CD4-positive, alpha-beta T cell treated with Interferon gamma for 1 hour (primary cell): ENCODE measurements at places on chromosomes 16 and 17.
A peak's percentile ranks its signal among the peaks of the same experiment; 100 is the strongest.

- DNase-seq: peak; percentile 49
These were observed 192.7 kb downstream of the RPTOR start for GRCh38 chr17:80737106-80738019.

DNA sequence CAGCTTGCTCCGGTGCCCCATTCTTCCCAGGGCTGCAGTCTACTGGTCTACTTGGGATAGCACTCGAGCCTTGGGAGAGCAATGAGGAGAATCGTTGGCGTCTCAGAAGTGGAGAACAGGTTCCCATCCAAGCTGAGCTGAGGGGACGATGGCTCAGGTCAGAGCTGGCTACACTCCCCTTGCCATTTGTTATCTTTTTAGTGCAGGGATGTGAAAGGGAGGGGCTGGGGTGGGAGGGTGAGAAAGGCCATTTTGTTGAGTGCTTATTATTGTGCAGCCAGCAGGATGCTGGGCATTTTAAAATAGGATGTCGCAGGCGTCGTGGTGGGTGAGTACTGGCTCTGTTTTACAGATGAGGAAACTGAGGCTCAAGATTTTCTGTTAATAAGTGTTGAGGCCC lies 410.8 kb downstream of the SNX29 start:
- DNase-seq: no peak

DNA sequence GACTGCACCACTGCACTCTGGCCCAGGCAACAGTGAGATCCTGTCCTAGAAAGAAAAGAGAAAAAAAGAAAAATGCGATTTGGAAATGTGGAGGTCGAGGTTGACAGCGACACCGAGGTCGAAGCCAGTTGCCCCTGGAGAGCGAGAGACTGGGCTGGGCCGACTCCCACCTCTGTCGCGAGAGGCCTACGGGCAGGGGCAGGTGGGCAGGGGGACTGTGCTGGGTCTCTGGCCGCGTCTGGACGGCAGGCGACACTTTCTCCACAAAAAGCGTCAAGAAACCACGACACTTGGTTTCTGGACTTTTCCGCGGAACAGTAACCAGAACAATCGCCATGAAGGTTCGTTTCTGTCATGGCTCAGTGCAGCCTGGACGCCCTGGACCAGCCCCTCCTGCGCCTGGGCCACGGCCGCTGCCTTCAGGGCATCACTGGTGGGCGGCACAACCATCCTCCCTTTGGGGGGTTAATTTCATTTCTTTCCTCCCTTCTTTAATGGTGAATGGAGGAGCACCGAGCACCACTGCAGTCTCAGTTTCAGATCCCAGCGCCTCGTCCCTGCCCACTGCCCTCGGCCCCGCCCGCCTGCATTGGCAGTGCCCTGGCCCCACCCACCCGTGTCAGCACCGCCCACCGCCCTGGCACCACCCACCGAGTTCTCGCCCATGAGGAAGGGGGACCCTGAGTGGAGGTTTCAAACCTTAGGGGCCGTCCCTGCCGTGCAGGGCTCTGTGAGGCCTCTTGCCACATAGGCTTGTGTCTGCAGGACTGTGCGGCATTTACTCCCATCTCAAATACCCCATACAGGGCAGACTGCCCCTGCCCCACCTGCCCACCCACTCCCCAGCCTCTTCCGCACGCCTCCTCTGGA lies 18.5 kb upstream of the CDH15 start:
- no peak for DNase-seq

GRCh38 chr16:17117906-17118577 lies 352.7 kb downstream of the XYLT1 start:
- no peak for DNase-seq

GRCh38 chr17:69123626-69124025 lies 18.1 kb downstream of the ABCA6 start:
- DNase-seq: no peak

DNA sequence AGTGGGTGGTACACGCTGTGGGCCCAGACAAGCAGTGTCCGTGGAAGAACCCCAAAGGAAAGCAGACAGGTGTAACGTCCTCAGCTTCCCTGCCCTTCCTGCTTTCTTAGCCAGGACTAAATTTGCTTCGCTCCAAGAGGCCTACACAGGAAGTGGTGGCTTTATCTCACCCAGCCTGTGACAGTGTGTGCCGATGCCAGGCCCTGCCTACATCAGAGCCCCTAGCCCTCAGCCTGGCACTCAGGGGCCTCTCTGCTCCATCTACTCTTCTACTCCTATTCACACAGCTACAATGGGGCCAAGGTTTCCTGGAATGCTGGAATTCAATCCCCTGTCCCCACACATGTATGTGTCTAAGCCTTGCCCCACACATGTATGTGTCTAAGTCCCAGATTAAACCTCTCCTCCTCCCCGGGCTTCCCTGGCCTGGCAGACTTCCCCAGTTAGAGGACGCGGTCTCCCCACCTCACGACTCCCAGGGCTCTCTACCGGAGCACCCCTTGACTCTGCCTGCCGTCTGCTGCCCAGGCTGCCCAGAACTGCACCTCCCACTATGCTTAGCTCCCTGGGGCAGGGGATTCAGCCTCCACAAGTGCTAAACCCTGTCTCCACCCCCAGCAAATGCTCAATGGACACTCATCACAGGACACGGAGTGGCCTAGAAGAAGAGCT lies 8.2 kb downstream of the PGAP3 start:
- peak; percentile 53 for DNase-seq

- no peak for DNase-seq
These were observed 184.4 kb downstream of the AATF start for GRCh38 chr17:37133136-37133535.

- peak; percentile 47 for DNase-seq
These were observed 26.0 kb downstream of the NECAB2 start for GRCh38 chr16:83994087-83994486.

DNA sequence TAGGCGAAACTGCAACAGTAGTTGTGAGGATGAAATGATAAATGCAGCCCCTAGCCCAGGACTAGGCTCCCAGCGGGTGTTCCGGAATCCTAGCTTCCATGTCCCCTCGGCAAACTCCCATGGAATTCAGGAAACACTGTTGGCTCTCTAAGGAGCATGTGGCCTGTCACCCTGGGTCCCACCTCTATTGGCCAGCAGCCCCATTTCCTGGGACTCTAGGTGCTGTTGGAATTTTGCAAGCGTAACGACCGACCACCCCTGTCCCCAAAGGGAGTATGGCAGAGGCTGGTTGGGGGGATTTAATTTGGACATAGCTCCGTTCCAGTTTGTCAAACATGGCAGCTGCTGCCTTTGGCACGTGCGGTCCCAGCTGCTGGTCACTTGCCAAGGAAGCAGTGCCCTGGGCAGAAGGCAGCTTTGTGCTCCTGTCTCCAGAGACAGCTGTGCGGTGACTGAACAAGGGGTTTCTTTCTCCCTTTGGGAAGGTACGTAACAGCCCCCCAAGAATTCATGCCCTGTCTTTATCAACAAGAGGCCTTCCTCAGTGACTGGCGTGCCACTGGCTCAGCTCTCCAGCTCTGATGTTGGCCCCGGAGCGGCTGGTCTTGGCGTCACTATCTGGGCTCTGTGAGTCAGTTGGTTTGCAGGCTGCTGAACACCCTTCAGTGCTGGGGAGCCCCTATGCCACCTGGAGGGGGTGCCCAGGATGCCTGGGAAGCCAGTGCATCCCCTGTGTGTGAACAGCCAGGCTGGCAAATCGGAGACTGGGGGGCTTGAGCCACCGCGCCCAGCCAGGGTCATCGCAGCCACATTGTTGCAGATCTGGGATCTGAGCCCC lies 235.2 kb upstream of the TNRC6C start:
- no peak for DNase-seq

- no peak for DNase-seq
These were observed 2.5 kb downstream of the PSME3 start for GRCh38 chr17:42835732-42836131.

- peak; percentile 8 for DNase-seq
These were observed 2.4 kb downstream of the CRAMP1 start for GRCh38 chr16:1614456-1615102.

- no peak for DNase-seq
These were observed 34.8 kb downstream of the PEMT start for GRCh38 chr17:17556671-17557070.

- DNase-seq: peak; percentile 53
These were observed 25.3 kb upstream of the LITAF start for GRCh38 chr16:11611871-11612664.

- no peak for DNase-seq
These were observed 171.6 kb downstream of the CDH11 start for GRCh38 chr16:64950262-64950661.

GRCh38 chr16:8571061-8571596 lies 19.2 kb downstream of the TMEM114 start:
- DNase-seq: no peak

GRCh38 chr17:29982991-29983653 lies 41.7 kb downstream of the EFCAB5 start:
- DNase-seq: no peak

DNA sequence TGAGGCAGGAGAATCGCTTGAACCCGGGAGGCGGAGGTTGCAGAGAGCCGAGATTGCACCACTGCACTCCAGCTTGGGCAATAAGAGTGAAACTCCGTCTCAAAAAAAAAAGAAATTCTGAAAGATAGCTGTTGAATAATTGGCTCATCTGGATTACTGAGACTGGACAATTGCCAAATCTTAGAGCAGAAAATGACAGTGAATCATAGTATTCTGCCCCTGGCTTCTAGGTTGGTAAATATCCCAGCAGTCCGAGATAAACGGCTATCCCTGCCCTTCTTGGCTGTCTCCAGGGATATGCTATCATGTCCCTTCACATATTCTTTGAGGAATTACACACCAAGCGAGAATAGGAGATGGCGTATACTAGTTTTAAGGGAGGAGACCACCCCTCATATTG lies 35.5 kb upstream of the METTL16 start:
- no peak for DNase-seq

DNA sequence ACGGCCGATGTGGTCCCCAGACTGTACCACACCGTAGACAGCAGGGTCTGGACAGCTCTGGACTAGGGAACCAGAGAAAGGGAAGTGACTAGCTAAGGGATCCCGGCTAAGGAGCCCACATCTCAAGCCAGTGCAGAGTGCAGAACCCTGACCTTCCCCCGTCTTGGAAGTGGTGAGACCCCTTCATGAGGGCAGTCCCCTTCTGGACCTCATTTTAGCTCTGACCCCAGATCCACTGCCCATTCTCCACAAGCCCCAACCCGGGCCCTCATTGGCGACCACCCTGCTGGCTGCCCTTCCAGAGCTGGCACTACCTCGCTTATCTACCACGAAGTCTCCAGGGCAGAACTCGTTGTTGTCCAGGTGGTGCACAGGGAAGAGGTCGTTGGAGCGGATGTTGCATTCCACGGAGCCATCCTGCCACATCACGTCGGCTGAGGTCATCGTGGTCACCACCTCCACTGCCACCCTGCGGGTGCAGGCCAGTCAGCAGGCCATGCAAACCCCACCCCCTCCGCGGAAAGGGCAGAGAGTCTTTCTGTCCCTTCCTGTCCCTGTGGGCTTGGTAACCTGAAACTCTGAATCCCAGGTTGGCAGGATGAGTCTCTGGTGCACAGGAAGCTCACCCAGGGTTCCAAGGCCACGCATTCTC lies 14.2 kb downstream of the SPHK1 start:
- no peak for DNase-seq

DNA sequence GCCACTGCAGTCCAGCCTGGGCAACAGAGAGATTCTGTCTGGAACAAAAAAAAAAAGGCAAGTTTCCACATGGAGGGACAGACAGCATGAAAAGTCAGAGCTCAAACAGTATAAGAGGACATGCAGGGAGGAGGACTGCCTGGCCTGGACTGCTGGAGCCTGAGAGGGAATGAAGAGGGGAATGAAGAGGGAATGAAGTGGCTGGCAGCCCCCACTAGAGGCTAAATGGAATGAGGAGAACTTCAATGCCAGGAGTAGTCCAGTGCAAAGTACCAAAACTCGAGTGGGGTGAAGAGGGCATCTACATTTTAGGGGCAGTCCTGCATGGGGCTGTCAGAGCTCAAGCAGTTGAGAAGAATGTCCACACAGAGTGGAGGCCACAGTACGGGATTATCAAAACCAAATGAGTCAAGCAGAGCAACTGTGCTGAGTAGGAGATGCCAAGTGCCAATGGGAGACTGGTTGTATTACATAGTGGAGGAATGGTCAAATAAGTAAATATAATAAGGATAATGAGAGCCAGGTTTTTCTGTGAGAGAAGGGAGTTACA lies 22.9 kb downstream of the IKZF3 start:
- no peak for DNase-seq

DNA sequence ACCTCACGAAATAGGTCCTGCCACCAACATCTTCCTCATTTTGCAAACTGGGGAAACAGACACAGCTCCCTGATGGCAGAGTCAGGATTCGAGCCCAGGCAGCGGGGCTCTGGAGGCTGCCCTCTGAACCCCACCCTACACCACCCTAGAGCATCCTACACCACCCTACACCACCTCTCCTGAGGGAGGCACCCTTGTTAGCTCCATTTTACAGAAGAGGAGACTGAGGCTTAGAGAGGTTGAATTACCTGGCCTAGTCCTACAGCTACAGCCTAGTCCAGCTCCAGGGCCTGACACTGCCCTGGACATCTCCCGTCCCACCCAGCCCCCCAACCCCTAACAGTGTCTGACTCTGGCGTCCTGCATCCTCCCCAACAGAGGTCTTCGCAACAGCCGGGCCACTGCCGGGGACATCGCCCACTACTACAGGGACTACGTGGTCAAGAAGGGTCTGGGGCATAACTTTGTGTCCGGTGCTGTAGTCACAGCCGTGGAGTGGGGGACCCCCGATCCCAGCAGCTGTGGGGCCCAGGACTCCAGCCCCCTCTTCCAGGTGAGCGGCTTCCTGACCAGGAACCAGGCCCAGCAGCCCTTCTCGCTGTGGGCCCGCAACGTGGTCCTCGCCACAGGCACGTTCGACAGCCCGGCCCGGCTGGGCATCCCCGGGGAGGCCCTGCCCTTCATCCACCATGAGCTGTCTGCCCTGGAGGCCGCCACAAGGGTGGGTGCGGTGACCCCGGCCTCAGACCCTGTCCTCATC lies 3.2 kb upstream of the NECAB2 start:
- no peak for DNase-seq

GRCh38 chr17:9986754-9987382 lies 81.8 kb upstream of the RCVRN start:
- DNase-seq: no peak

DNA sequence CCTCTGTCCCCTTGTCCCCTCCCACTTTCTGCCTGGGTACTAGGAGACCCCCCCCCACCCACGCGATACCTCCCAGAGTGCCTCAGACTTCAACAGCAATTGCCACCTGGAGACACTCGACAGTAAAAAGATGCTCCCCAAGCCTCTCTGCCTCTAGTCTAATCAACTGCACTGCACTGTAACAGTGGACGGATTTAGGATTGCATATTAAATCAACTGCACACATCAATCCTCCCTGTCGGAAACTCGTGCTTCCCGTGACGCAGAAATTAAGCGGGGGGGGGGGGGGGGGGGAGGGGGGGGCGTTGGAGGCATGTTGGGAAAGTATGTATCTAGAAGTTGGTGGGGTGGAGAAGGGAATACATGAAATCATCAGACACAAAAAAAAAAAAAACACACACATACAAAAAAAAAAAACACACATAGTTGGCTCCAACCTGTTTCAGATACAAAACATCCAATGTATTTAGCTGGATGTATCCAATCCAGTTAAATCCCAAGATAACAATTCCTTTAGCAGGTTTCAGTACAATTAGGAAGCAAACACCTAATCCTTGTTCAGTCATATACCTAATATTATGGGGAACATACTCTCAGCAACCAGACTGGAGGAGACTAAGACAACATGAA lies 29.7 kb downstream of the FAM222B start:
- DNase-seq: no peak

- DNase-seq: no peak
These were observed 27.3 kb upstream of the GPRC5B start for GRCh38 chr16:19911747-19912454.

- peak; percentile 75 for DNase-seq
These were observed 73.1 kb downstream of the CCDC182 start for GRCh38 chr17:57671667-57672632.

GRCh38 chr17:40023590-40024292 lies 8.5 kb downstream of the CSF3 start:
- DNase-seq: no peak
